ENCODE measurements at places on chromosomes 5 and 9.

DNA sequence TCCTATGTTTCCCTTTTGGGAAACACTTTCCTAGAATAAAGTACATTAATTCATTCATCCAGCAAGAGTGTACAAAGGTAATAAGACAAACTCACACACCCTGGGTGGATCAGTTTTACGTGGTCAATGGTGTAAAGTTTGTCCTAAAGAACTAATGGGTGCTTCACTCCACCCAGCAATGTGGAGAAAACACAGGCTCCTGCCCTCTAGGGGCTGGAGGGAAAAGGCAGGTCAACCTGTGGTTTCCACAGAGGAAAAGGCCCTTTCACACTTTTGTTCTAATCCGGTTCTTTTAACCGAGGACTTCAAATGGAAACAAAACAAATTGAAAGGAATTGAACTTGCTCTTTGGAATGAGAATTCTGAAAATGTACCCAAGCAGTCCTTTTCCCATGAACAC, 80.9 kb upstream of the SPOCK1 start:
- DNase-seq, result no peak

GRCh38 chr9:76594764-76595424, 135.9 kb downstream of the GCNT1 start:
- DNase-seq, result no peak

DNA sequence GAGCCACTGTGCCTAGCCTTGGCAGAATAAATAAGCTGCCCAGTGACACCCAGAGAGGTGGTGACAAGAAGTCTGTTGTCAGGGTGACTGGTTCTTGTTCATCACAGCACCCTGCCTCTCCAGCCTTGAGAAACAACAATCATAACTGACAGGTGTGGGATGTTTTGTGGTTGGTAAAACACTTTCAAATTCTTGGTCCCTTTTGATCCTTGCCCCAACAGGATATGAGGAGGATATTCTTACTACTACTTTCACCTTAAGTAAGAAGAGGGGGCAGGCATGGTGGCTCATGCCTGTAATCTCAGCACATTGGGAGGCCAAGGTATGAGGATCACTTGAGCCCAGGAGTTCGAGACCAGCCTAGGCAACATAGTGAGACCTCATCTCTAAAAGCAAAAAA, 14.2 kb upstream of the FRRS1L start:
- DNase-seq, result no peak

GRCh38 chr5:174720612-174721529, 3.5 kb upstream of the MSX2 start:
- no peak for DNase-seq

DNA sequence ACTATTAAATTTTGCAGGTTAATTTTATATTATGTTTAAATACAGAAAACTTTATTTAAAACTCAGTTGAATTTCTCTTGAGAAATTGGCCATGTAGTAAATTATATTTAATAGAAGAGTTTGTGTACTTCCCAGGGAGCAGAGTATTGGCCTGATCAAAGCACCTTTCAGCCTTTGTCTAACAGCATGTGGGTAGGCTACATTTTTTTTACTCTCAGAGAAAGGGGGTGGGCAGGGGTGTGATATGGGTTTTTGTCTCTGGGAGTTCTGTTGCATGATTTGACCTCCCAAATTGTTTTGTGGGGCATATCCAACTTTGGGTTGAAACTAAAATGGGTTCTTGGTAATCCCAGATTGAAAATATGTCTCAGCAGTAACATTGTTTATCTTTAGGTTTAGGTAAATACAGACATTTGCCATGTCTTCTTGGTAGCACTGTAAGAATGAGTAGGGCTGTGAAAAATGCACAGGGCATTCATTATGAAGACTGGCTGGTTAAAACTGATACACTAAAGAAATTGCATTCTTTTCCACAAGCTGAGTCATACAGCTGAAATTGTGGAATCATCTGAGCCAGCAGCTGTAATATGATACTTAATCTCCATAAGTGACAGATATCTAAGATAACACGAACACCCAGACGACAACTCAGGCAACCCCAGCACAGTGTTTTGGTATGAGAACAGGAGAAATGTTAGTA, 75.4 kb upstream of the CDKN2B start:
- no peak for DNase-seq
